Skin of body (tissue), 3 donors: ENCODE measurements at places on chromosomes 3 and 15.

DNA sequence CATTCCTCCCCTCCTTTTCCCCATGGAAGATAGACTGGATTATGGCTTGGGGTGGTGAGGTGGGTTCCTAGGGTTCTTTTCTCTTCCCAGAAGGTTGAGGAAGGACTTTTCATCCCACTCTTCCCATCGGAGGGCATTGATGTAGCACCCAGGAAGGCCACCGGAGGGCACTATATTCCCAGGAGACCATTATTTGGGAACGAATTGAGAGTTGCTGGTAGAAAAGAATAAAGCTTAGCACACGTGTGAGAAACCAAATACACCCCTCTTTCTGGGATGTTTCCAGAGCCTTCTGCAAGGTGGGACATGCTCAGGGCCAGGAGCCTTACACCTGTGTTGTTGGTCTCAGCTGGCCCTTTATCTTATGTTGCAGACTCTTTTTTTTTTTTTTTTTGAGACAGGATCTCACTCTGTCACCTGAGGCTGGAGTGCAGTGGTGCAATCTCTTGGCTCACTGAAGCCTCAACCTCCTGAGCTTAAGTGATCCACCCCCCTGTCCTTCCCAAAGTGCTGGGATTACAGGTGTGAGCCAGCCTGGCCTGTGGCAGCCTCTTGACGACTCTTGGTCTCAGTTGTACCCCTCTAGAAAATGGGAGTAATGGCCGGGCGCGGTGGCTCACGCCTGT is 6.3 kb upstream of the CDC25A start:
- DNase-seq, result peak; percentile 61

DNA sequence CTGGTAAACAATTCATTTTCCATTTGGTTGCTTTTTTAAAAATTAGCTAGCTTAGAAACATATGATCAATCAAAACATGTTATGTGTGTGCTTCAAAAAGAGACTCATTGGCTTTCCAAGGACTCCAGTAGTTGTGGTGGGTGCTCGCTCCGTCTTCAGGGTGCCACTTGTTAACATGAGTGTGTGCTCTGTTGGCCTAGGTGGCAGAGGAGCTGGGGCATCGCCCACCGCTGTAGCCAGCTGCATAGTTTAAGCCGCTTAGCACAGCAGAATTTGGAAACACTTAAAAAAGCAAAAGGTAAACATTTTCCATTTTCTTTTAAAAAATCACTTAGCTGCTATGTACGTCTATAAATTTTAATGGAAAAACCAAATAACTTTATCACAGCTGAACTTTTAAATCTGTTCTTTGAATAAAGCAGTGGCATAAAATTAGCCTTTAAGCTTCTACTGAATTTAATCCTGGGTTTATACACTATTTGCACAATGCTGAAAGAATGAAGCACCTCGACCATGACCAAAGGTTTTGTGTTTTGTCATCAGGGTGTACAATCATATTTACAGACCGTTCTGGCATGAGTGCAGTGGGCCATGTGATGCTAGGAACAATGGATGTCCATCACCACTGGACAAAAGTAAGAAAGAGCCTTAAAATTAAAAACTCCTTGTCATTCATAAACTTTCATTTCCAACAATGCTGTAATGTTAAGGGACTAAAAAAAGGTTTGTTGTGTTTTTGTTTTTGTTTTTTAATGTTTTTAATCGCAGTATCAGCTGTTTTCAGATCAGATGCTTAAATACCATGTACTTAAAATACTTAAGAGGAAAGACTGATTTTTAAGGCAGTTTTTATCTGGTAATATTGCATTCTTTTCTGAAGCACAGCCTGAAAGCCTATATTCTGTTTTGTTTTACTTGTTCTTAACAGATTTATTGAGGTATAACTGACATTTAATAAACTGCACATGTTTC is 57.9 kb downstream of the TCAIM start:
- no peak for DNase-seq

DNA sequence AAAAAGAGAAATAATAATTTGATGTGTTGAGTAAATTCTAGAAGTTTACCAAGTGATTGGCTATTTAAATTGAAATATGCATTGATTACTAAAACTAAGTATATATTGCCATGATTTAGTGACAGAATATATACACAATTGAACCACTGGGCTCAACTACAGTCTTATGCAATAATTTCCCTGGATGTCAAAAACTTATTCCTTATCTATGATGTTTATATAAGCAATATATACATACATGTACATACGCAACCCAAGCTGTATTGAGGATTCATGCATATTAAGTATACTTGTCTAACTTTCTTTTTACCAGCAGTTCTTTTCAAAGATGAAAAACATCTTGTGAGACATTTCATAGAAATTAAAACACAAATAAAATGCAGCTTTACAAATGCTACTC is 165.8 kb downstream of the ZIC4 start:
- DNase-seq, result no peak

GRCh38 chr3:107689355-107689754 is 166.6 kb downstream of the BBX start:
- no peak for DNase-seq

- DNase-seq, result peak; percentile 15
These were observed 15.1 kb upstream of the ARHGAP31 start for GRCh38 chr3:119279101-119279554.

DNA sequence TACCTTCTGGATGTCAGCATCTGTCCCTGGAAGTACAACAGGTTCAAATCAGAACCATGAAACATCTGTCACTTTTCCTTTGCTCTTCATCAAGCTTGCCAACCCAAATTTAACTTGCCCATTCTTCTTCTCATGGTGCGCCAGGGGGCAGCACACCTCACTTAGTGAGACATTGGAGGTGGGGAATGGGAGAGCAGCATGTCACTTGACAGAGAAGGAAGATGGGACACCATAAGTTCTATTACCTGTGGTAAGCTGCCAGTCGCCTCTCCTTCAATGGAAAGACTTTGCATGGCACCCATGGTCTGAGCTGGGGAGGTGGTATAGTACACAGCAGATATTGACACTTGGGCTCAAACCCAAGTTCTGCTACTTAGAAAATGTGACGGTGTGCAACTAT is 2.9 kb downstream of the SCN5A start:
- DNase-seq, result no peak

DNA sequence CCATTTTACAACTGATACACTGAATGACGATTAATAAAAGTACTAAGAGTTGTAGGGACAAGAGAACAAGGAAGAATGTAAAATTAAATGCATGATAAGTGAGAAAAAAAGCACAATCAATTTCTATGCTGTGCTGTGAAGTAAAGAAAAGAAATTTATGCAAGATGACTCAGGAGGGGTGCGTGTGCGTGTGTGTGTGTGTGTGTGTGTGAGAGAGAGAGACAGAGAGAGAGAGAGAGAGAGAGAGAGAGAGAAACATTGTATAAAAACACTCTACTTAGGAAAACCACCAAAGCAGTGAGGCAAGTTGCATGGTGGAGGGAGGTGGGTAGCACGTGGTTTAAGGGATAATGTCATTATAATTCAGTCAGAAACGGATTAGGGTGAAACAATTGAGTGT is 580.8 kb upstream of the ALCAM start:
- DNase-seq, result no peak

DNA sequence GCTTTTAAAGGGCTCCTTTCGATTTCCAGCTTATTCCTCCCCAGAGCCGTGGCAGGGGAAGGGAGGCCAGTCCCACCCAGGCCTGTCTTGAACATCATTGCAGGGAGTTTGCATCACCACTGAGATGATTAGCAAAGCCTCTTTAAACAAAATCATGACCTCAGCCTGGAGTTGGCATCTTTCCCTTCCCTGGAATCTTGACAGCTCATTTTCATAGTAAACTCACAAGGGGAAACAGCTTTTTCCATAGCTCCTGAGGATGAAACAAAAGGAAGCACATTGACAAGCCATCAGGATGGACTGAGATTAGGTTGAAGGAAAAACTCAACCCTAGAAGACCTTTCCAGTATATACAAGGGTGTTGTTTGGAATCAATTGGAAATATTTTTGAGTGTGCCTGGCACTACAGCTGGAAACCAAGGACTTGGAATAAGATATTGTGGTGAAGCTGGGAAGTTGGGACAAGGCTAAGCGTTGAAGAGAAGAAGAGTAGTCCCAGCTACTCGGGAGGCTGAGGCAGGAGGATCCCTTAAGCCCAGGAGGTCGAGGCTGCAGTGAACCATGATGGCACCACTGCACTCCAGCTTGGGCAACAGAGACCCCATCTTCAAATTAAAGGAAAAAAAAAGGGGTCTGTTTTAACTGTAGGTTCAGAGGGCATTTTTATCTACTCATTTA is 3.1 kb upstream of the LARP6 start:
- peak; percentile 99 for DNase-seq

DNA sequence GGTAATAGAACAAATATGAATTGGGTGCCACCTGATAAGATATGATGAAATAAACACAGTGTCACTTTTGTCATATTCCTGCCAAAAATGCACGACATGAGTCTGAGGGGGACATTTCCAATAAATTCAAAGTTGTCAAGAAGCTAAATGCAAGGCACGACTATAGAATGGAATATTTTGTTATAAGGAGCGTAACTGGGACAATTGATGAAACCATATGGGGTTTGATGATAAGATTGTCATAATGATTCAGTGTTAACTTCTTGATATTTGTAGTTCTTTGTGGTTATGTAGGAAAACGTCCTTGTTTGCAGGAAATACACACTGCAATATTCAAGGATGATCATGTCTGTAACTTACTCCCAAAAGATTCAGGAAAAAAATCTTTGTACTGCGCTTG is 163.3 kb downstream of the MEX3B start:
- no peak for DNase-seq

DNA sequence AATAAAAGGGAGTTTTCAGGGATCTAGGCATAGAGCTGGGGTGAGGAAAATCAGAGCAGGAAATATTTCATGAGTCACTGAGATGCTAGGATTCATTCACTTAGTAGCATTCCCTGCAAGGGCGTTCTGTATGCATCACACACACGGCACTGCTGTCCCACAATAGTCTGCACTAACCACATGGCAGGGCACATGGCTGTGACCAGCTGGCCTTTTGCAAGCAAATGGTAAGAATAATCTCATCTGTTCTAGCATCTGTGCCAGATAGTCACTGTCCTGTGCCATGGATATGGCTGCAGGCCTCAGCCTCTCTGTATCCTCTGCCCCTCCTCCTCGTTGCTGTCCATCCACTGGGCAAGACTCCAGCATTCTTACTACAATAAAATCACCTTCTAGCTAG is 37.8 kb downstream of the BOC start:
- no peak for DNase-seq

GRCh38 chr3:85862893-85863455 is 904.2 kb downstream of the CADM2 start:
- DNase-seq, result no peak

DNA sequence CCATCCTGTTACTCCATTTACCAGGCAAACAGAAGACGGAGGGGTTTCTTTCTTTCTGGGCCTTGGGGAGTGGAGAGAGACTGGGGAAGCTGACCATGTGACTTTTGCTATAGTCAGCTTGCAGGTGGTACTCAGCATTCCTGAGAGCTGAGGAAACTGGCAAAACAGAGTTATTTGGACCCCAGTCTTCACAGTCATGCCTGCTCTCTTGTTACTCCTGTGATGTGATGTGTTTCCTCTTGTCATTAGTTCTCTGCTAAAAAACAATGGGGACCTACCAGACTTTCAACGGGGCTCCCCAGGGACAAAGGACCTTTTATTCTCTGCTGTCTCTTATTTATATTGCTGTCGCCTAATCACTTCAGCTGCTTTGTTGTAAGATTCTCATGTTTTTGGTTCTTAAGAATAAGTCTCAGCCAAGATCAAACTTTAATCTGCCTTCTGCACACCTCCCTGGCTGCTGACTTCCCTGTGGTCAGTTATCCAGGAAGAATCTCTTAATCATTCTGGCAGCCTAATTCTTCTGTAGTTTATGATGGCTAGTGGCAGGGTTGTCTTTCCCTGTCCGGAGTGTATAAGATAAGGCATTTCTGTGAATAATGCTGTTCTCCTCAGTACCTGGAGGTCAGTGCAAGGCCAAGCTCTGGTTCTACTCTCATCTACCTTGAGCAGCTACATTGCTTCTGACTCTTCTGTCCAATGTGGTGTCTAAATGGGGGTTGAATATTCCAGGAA is 8.8 kb downstream of the STARD9 start:
- no peak for DNase-seq

DNA sequence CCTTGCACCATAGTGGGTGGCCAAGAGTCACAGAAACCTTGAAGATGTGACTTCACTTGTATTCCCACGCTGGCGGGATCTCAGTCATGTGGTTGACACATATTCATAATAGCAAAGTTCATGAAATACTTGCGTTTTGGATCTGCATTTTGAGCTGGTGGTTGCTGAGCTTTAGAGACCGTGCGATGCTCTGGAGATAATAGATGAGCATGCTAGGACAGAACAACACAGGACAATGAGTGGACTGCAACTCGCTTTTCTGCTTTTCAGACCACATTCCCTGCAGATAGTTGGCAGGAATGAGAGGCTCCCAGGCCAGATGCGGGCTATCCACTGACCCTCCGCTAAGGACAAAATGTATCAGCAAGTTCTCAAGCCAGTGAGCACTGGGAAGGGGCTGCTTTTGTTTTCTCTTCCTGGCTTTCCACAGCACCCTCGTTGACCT is 13.8 kb upstream of the STARD5 start:
- DNase-seq, result peak; percentile 32

DNA sequence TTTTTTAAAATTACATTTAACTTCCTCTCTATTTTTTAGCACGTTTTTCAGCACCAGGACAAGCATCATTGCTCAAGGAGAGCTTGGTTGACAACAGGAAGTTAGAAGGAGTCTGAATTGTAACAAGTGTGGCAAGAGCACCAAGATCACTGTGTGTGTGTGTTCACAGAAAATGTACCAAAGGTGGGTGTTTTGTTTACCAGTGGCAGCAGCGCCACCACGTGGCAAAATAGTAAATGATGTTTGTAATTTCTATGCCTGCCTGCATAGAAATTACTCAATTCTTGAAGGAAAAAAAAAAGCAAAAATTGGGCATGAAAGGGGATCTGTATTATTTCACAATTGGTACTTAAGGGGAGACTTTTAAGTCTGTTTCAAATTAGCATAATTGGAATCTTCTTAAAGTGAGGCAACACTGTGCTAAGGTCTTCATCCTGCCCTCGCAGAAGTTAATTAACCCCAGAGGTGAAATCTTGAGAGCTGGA is 7.4 kb upstream of the U2SURP start:
- peak; percentile 8 for DNase-seq

DNA sequence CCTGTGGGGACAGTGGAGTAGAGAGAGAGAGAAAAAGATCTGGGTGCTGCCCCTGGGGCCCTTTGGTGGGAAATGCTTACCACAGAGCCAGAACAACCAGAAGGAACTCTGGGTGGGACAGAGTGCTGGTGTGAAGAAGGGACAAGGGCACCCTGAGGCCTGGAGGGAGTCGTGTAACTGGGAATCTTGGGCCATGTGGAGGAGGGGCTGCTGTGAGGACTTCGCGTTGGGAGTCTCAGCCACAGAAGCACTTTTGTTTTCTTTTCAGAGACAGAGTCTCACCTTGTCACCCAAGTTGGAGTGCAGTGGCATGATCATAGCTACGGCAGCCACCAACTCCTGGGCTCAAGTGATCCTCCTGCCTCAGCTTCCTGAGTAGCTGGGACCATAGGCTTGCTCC is 24.3 kb downstream of the XYLB start:
- no peak for DNase-seq

DNA sequence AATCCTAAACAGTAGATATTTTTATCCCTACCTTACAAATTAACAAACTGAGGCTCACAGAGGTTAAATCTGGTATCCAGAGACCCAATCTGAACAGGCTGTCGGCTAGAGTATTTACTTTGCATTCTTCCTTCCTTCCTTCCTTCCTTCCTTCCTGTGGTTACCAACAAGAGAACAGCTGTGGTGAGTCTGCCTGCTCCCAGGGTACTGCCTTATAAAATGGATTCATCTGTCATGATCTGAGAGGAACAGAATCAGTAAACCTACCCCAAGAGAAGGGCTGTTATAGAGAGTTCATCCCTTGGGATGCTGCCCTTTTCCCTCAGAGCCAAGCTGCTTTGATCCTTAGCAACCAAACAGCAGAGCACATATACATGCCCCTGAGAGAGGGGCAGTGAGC is 3.6 kb downstream of the GADL1 start:
- DNase-seq, result no peak
